Small intestine (tissue), 16 donors: ENCODE measurements at places on chromosomes 12 and 14. TPM values are rescaled to one million over a fixed set of nuclear protein-coding genes. Genes with fewer than 3 reads are reported as not detected.
A peak's percentile ranks its signal among the peaks of the same experiment; 100 is the strongest.

NFE2 gene
- polyA plus RNA-seq: not detected

KRT74 gene
- polyA plus RNA-seq: not detected

LTBP2 gene
- polyA plus RNA-seq: 0.54 TPM

C14orf93 gene
- polyA plus RNA-seq: 6.5 TPM

DNA sequence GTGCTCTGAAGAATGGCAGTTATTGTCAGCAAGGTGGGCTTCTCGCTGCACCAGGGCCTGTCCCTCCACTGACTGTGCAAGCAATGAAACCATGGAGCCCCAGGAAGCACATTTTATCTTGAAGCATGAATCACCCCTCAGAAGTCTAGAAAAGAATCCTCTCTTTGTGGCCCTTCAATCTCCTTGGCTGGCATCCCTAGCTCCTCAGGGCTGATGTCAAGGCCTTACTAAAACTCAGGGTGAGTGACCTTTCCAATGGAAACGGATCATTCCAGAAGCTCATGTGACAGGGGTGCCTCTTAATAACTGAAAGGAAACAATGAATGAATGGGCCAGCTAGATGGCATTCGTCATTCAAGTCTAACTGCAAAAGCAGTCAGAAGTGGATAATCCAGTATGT, 22.3 kb upstream of the PLEKHH1 start:
- no peak for DNase-seq

TPPP2 gene
- not detected for polyA plus RNA-seq

DNA sequence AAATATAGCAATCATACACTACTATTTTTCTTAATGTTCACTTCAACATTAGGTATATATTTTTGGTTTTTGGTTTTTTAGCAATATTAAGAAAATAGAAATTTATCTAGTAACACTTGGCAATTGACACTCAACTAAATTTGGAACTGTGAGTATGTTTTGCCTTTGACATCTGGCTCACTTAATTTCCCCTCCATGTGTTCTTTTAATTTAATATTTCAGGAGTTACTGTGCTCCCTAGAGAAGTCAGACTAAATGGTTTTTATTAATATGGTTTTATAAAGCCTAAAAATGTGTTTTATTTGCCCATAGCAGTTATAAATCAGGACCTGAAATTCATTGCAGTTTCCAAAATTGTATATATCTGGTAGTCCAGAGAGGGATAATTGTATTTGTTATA, 175.3 kb upstream of the AVPR1A start:
- DNase-seq: no peak

- no peak for DNase-seq
These were observed 56.2 kb downstream of the DUSP16 start for GRCh38 chr12:12506496-12506890.

CD4 gene
- polyA plus RNA-seq: 5.1 TPM

- no peak for DNase-seq
These were observed 83.2 kb downstream of the PITPNM2 start for GRCh38 chr12:123067654-123068053.

- DNase-seq: no peak
These were observed 4.3 kb upstream of the ETFBKMT start for GRCh38 chr12:31655208-31655607.

GSKIP gene
- 128 TPM for polyA plus RNA-seq

DNA sequence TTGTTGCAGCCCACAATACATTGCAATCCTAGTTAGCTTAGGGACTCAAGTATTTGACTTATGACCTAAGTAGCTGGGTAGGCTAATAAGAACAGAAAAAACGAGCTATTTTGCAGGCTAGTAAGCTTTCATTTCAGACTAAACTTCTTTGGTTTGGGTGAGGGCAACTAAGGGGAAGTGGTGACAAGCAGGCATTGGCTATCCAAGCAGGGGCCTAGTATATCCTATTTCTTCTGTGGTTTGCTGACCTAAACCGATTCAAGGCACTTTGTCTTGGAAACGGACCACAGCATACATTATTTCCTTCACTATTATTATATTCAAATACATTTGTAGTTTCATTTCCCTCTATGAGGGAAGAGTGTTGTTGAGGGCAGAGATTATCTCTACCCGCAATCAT, 21.6 kb upstream of the SLC5A8 start:
- no peak for DNase-seq

STAT6 gene
- polyA plus RNA-seq: 842 TPM

GRCh38 chr12:82723093-82723492, 36.4 kb downstream of the TMTC2 start:
- no peak for DNase-seq

ZNF385A gene
- polyA plus RNA-seq: 0.45 TPM

TAS2R9 gene
- not detected for polyA plus RNA-seq

GRCh38 chr12:13164921-13165616, 31.5 kb upstream of the EMP1 start:
- no peak for DNase-seq

GPATCH2L gene
- 23.7 TPM for polyA plus RNA-seq

COX8C gene
- not detected for polyA plus RNA-seq

DNA sequence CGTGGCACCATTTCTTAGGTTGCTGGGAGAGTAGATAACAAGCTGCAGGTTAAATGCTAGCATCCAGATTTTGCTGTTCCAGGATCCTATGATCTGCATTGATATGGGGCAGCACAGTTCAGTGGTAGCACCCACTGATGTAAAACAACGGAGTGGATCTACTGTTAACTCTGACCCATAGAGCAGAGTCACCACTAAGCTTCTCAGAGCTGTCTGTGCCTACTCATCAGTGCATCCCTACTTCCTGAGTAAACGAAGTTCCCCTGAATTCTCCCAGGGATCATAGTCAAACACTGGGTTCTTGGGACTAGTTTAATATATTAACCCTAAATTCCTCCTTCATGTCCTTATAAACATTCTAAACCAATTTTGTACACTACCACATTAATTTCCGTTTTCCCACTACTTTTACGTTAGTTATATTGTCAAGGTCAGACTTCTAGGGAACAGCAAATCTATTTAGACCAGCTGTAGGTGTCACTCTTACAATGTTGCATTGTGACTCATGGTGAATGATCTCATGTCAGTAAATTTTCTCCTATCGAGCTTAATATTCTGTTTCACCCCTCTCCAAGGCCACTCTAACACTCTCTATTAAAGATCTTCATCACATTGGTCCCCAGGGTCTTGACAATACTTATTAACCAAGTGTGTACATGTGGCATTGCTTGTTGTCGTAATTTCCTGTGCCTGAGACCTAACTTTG, 10.3 kb downstream of the RERGL start:
- DNase-seq: no peak

- no peak for DNase-seq
These were observed 67.9 kb downstream of the TMEM30B start for GRCh38 chr14:61213191-61213621.

HHIPL1 gene
- under 0.01 TPM for polyA plus RNA-seq

DNA sequence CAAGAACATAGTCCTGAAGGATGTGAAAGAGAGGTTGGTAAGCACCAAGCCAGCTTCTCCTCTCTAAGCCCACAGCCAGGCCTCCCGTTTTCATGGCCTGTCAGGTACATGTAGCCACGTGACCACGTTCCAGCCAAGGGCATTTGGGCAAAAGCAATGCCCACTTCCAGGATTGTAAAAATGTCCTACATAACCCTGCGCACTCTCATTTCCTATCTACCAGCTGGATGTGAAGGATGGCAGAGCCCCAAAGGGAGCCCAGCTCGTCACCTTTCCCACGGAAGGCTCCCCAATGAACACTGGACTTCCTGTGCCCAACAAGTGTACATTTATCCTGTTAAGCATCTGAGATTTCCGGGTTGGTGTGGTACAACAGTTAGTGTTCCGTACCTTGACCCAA, 231.7 kb downstream of the TMEM132D start:
- no peak for DNase-seq

RAB21 gene
- 15.4 TPM for polyA plus RNA-seq

GRCh38 chr12:43493261-43493797, 58.7 kb downstream of the ADAMTS20 start:
- no peak for DNase-seq

SUPT16H gene
- polyA plus RNA-seq: 60.3 TPM

DNA sequence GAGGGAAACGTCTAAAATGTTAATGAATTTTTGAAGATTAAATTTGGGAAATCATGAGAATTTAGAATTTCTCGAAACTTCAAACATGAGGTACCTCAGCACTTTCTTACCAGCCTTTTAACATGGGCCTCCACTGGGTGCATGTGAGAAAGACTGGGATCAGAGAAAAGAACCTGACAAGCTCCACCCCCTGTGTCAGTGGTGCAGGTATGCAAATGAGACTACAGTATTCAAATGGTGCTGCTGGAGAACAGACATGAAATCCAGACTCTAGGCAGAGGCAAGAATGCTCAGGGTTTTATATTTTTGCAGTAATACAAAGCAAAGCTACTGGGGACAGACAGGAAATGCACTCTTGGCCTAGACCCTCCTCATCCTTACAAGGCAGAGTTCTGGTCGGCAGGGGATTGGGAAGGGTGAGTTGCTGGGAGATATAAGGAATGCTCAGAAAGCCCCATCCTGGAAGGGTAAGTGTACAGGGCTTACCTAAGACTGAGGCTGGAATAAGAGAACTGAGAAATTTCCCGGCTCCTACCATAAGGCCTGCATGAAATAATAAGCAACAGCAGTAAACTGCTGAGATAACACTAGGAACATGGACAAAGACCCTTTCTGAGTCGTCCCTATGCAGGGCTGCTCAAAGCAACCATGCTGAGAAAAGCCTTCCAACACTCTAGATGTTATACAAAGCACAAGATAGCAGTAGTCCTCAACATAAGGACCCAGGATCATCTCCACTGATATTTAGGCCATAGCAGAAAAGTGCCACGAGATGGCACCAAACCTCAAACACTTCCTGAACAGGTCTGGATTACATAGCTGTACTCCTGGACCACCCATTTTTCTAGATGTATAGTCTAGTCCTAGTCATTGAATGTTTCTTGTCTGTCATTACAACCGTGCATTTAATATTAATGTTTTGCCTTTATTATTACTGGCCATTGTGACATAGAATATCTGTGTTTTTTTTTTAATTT, 260.8 kb downstream of the RASSF9 start:
- peak; percentile 75 for DNase-seq

DNA sequence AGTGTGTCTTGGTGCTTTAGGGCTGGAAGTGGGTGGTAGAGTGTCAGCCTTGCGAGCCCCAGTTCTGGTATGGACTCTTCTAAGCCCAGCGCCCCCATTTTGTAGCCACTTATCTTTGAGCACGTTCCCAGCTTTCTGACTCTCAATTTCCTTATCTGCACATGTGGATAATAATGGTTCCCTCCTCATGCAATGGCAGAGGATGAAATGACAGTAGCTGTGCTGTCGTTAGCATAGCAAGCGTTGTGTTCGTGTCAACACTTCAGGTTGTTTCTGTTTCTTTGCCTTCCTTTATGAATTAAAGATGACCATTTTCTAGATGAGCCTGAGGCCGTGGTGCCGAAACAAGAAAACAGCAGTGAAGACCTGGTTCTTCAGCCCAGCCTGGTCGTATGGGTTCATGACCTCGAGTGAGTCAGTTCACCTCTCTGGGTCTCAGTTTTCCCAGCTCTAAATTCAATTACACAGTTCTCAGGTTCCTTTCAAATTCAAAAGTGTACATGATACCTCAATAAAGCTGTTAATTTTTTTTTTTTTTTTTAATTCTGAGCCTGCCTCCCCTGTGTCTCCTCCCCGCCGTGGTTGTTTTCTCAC, 233.0 kb downstream of the SLC41A2 start:
- no peak for DNase-seq
